ENCODE measurements at places on chromosomes 5 and 9.

- no peak for DNase-seq
Observed at GRCh38 chr5:38341056-38341455, 82.7 kb downstream of the EGFLAM start.

- no peak for DNase-seq
Observed at GRCh38 chr9:89675058-89675742, 70.4 kb downstream of the GADD45G start.

GRCh38 chr9:122562134-122562760, 9.3 kb downstream of the OR1N2 start:
- DNase-seq: no peak

GRCh38 chr9:89754193-89754592, 149.4 kb downstream of the GADD45G start:
- no peak for DNase-seq

DNA sequence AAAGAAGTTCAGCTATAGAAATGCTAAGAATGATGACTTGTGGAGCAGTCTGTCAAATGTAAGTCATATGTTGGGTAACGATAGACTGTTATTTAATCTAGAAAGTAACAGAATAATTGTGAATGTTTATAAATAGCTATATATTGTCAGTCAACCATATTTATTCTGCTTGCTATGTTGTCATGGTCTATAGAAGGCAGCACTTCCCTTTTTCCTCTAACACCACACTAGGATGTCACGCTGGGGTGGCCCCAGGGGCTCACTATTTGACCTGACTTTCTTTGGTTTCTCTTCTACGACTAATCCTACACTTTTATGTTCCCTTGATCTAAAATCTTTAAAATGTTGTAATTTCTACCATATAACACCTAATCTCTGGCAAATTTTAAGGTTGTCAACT, 20.5 kb downstream of the ERAP2 start:
- no peak for DNase-seq

GRCh38 chr9:118034701-118035100, 330.5 kb downstream of the TLR4 start:
- no peak for DNase-seq

- peak; percentile 31 for DNase-seq
Observed at GRCh38 chr9:105475302-105475701, 27.5 kb downstream of the FSD1L start.

DNA sequence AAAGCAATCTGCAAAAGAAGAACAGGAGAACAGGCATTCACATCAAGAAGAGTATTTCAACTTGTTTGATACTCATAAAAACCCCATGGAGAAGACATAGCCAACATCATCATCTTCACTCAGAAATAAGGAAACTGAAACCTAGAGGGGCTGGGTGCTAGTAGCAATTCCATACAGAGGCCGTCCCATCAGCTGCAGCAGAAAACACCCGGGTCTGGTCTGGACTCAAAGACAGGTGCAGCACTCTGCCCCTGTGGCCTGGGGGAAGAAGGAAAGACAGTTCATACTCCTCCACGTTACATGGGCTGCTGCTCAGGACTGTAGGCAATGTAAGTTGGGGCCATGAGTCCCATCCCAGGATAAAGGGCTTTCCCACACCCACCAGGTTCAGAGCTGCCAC, 11.6 kb downstream of the GZMA start:
- DNase-seq: no peak

GRCh38 chr9:116336133-116336862, 182.7 kb downstream of the PAPPA start:
- no peak for DNase-seq

DNA sequence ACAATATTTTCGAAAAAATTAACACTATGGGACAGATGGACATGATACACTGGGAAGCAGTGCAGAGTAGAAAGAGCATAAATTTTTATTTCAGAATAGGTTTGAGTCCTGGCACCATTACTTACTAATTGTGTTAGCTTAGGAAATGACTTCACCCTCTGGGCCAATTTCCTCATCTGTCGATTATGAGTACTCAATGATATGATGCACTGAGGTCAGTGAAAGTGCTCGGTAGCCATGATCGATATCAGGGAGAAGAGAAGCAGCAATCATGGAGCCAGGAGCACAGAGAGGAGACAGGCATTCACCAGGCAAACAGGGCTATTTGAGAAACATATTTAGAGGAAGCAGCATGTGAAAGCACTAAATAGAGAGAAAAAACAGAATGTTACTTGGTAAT, 29.4 kb downstream of the NR6A1 start:
- no peak for DNase-seq

GRCh38 chr5:27093279-27093678, 54.9 kb upstream of the CDH9 start:
- no peak for DNase-seq

- DNase-seq: peak; percentile 48
Observed at GRCh38 chr5:173283318-173284288, 44.6 kb downstream of the STC2 start.

DNA sequence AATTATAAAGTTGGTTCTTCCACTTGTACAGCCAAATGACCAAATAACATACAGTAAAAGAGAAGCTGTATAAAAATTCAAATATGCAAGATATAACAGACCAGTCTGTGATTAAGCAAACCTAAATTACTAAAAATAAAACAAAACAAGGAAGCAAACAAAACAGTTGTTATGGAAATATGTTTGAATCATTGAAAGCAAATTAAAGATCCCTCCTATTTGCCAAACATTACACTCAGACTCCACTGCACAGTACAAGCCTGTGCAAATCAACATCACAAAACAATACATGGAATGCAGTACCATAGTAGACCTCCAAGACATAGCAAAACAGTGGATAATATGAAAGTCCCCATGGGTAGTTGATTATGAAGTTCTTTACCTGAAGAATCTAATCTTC, 288.1 kb upstream of the PTGER4 start:
- no peak for DNase-seq

DNA sequence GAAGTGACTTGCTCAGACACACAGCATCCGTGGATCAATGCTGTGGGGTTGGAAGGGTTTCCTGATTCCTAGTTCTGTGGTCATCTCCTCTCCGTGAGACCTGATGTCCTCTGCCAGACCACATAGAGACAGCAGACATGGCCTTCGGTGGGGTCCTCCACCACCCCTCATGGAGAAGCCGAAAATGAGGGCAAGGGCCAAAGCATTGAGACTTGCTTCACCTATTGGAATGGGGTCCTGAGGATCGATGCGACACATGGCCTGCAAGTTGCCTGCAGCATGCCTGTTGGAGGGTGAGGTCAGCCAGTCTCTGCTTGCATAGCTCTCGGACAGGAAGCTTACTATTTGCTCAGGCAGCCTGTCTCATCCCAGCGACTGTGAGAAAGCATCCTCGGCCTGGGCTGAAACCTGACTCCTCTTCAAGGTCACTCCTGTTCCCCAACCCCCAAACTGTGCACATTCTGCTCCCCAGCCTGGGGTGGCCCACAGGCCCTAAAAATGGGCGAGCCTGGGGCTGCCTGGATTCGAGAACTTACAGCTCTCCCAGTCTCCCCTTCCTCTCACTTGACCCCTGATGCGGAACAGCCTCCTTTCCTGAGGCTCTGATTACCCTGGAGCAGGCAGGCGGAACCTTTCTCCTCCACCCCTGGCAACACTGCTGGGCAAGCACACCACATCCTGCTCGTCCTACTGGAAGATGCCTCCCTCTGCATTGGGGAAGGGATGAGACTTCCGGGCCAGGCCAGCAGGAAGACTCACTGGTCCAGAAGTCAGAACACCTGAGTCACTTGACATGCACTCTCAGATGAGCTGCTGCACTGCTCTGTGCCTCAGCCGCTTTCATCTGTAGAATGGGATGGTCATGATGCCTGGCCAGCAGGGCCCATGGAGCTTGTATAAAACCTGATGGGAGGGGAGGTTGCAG, 186.9 kb downstream of the RGS3 start:
- DNase-seq: peak; percentile 14

- DNase-seq: no peak
Observed at GRCh38 chr9:134971196-134971595, 53.5 kb upstream of the FCN1 start.

- DNase-seq: no peak
Observed at GRCh38 chr9:130833031-130833990, 1.7 kb upstream of the ABL1 start.

GRCh38 chr5:160221082-160221481, 8.2 kb upstream of the FABP6 start:
- no peak for DNase-seq

DNA sequence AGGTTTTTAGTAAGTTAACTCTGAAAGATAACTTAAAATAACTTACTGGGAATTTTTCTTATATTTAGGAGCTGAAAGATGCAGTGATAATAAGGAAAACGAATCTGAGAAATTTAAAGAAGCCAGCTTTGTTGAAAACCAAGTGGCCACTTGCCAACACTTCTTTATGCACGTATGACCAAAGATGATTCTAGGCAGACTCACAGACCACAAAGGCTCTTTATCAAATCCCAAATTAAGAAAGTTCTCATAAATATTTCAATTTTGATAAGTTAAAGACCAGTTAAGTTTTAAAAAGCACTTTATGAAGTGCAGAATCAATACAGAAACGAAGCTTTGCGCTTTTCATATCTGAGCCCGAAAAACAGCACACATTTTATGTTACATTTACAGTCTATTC, 1.5 kb downstream of the AFF4 start:
- DNase-seq: no peak

DNA sequence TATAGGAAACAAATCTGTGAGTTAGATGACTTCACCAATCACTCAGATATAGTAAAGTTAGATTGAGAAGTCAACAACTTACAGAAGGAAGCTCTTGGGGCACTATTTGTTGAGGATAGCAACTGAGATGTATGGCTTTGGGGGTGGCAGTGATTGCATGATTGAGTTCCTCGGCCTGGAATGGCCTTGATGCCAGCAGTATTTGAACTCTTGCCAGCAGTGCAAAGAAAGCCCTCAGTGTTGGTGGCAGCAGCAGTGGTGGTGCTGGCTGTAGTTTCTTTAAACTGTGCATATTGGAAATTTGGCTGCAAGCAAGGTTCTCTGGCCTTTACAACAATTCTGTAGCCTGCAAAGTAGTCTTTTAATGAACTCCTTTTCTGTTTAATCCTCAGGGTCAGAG, 41.4 kb upstream of the PJA2 start:
- no peak for DNase-seq

DNA sequence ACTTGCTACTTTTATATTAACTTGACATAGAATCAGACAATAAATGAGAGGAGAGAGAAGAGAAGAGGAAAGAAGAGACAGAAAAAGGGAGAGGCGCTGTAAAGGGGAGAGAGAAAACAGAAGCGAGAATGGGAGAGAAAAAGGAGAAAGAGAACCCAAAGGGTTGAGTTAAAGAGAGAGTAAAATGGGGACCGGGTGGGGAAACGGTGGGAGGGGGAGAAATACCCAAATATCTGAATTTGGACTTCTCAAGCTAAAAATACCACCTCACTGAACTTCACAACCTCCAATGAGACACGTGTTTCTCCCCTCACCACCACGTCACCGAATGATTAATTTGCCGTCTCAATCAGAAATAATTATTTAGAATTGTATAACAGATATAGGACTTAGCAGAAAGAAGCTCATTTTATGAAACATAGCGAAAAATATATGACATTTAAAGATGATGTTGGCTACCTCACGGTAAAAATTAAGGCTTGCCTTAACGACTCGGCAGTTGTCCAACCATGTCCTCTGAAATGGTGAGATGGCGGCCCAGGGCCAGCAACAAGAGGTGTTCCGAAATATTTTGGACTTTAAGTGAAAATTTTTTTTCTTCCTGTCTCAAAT, 204.1 kb downstream of the MEF2C start:
- DNase-seq: no peak

DNA sequence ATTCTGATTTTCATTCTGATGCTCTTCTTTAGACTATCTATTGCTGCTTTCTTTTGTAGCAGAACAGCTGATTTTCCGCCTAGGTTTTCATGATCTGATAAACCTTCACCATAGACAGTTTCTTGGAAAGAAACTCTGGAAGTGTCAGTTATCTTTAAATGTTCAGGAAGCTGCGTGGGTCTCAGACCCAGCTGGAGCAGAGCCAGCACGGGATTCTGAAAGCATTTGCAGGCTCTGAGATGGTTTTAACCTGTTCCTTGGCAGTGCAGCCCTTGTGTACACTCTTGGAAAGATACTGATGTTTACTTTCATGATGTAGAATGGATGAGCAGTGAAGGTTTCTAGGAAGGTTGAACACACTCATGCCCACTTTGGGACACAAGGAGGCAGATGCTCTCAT, 178.0 kb upstream of the DMRT1 start:
- no peak for DNase-seq

All from amniotic stem cell (primary cell).